ENCODE measurements at places on chromosomes 3 and 15.

- no peak for DNase-seq
Observed at GRCh38 chr15:93486407-93487117, 397.6 kb upstream of the RGMA start.

DNA sequence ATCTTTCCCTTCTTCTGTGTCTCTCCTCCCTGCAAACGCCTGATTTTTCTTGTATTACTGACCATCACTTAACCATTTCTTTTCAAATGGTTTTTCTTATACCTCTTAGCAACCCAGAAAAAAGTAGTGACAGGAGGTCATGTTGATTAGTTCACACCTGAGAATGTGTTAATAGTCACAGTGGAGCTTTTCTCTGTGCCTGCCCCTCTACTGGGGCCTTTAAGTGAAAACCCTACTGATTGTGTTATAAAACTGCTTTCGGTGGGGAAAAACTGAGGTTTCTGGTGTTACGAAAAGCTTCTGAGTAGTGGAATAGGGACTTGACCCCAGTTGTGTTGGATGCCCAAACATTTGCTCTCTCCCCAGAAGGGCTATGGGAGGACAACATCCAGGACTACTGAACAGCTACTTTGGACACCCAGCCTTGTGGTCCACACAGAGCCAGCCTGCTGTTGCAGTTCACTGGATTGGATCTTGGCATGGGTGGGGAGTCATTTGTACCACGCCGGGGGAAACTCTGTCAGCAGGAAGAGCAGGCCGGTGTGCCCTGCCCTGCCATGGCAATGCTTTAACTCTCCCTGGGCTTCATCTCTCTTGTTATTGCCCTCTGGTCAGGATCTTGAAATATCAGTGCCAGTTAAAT lies 10.3 kb downstream of the GPR87 start:
- no peak for DNase-seq

DNA sequence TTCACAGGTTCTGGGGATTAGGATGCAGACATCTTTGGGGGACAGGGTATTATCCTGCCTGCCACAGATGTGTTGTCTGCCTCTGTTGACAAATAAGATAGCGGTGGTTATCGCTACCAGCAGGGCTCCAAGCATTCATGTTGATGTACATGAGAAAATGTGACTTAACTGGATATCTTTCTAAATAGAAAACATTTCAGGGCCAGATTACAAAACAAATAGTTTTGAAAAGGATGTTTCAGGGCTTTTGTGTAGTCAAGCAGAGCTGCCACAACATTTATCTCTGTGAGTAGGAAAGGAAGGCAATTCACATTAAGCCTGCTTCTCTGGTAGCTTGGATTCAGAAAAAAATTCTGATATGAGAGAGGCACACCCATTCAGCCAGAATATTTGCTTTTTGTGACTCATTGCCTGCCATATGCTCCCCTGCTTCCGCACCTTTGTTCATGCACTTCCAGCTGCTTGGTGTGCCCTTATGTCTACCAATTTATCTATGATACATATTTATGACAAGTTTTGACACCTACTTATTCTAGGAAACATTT lies 22.8 kb downstream of the PLS1 start:
- DNase-seq = no peak

DNA sequence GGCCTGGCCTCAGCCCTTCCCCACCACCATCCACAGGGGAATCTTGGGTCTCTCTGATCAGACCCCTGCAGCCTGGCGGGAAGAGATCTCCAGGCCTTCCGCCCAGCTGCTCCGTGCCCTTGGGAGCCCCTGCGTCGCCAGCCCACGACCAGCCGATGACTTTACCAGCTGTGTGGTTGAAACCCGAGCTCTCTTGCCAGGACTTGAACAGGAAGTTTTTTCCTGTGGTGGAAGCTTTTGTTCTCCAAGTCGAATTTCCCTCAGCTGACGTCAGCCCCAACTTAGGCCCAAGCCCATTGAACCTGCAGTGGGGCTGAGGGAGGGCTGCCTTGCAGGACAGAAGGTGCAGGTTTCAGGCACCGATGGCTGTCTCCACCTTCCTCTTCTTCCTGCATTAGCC lies 51.7 kb upstream of the SMAD3 start:
- DNase-seq = no peak

DNA sequence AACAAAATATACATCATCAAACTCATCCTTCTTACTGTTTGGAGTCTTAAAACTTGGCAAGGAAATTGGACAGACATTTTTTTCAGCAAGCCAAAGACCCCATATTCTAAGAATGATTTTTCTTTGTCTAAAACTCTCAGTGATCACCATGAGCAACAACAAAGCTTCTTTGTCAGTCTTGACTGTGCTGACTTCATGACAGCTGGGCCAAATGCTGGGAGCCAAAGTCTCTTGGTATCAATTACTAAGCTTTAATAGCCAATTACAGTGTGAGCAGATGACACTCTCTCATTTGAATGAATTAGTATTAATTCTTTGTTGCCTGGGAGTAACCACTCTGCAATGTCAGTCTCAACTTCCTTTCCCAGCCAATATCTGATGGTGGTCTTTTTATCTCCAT lies 48.1 kb upstream of the GK5 start:
- no peak for DNase-seq

- no peak for DNase-seq
Observed at GRCh38 chr3:160245261-160245800, 20.1 kb downstream of the C3orf80 start.

DNA sequence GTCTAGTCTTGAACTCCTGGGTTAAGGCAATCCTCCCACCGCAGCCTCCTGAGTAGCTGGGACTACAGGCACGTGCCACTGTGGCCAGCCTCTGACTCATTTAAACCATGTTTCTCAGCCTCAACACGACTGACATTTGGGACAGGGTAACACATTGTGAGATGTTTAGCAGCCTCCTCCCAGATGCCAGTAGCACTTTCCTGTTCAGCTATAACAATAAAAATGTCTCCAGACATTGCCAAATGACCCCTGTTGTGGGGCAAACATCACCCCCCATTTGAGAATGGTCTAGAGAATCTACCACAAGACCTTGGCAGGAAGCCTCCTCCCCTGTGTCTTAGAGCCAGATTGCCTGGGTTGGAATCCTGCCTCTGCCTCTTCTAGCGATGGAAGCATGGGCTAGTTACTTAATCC lies 8.4 kb downstream of the TMEM40 start:
- DNase-seq = no peak

DNA sequence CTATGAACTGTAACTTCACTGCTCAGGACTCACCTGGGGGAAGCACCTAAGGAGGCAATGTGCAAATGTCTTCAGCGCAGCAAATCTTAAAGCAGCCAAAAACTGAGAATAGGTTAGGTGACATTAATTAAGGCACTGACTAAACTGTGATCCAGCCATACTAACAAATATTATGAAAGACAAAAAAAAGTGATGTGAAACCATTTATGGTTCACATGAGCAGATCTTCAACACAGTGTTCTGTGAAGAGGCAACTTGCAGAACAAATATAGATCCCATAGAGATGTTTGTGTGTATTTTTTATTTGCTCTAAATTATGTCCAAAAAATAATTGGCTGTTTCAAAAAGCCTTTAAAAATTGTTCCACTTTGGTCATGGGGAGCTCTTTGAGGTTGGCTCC lies 24.1 kb upstream of the MITF start:
- no peak for DNase-seq

DNA sequence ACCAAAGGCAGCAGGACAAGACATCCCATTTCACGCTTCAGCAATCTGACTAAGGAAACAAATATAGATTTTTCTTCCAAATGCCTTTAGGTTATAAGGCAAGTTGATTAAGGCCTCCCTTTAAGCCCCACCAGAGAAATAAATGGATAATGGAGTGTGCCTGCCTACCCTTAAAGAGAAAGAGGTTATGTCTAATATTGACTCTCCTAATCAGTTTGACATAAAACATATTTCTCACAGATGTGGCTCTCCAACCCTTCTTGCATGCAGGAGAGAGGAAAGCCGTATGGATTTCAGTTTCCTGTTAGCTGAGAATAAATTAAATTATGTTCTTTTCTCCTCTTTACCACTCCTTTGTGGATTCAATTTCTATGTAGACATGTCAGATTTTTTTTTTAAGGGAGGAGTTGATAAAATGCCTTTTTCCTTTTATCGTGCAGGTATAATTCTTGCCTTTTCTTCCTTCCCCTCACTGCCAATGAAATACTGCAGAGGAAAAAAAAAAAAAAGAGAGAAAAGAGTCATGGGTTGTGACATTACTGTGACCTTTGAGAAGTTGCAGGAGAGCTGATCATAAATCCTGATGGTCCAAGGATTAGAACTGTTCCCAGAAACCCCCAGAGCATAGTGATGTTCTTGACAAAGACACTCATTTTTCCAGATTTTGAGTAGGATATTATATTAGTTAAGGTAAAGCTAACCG lies 355.3 kb upstream of the SLCO3A1 start:
- no peak for DNase-seq

- DNase-seq = no peak
Observed at GRCh38 chr15:31219221-31219620, 107.4 kb upstream of the KLF13 start.

DNA sequence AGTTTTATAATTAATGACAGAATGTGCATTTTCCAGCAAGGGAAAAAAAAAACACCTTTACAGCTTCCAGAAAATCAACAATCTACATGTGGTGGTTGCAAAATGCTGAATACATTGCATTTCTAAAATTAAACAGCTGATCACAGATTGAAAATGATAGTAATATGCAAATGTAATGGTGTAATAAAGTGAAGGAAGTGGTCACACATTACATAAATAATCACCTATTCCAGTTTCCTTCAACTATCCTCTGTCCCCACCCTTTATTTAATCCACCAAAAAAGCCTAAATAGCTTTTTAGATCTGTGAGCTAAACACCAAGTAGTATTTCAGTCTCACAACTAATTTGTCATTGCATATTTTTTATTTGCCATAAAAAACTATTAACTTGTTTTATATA lies 110.5 kb downstream of the PEAK1 start:
- no peak for DNase-seq

DNA sequence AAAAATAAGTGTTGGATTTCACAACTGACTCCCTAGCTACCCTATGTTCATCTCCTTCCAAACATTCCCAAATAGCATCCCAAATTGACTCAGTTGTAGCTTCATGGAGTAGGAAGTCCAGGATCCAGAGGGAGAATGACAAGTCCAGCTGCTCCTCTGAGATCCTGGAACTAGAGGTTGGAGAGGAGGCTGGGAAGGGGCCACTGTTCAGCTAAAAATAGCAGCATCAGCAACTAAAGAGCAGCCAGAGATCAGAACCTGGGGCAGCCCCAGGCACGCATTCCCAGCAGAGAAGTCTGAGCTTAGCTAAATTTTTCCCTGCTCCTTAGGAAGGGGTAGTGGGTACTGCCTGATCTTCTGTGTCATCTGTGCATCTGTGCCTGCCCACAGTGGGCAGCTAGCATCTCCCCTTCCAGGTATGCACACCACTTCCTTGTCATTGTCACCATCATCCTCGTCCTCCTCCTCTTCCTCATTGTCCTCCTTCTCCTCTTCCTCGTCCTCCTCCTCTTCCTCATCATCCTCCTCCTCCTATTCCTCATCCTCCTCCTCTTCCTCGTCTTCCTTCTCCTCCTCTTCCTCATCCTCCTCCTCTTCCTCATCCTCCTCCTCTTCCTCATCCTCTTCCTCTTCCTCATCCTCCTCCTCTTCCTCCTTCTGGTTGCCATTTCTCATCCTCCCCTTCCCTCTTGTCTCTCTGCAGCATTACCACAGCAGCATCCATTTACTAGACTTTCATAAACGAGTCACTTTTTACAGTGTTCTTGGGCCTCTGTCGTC lies 152.3 kb upstream of the ROPN1 start:
- DNase-seq = no peak

- DNase-seq = no peak
Observed at GRCh38 chr3:106640353-106640752, 736.9 kb upstream of the CCDC54 start.

GRCh38 chr3:177451864-177452830 lies 254.9 kb upstream of the TBL1XR1 start:
- no peak for DNase-seq

GRCh38 chr3:112390783-112391641 lies 58.1 kb downstream of the CD200 start:
- DNase-seq = no peak

GRCh38 chr3:14374444-14374883 lies 27.9 kb upstream of the SLC6A6 start:
- DNase-seq = no peak

DNA sequence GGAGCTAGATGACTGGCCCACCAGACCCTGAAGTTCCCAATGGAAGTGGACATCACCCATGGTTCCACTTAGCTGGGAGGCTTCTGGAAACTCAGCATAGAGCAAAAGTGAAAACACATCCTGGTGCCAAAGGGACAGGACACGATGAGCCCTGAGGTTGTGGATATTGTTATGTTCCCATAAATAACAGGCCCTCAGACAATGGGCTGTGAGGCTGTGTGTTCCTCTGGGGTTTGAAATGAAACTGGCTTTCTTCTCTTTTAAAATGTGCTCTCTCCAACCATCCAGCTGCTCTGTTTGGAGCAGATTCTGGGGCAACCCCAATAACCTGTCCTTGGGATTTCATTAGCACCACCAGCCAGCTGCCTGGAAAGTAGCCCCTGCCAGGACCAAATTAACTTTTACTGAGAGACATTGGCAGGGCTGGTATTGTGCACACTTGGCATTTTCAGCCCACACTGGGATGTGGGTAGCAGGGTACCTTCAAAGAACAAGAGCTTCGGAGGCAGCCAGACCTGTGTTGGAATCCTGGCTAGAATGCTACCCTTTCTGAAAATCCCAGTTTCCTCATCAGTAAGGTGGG lies 97.5 kb downstream of the DNAJB8 start:
- DNase-seq = no peak

DNA sequence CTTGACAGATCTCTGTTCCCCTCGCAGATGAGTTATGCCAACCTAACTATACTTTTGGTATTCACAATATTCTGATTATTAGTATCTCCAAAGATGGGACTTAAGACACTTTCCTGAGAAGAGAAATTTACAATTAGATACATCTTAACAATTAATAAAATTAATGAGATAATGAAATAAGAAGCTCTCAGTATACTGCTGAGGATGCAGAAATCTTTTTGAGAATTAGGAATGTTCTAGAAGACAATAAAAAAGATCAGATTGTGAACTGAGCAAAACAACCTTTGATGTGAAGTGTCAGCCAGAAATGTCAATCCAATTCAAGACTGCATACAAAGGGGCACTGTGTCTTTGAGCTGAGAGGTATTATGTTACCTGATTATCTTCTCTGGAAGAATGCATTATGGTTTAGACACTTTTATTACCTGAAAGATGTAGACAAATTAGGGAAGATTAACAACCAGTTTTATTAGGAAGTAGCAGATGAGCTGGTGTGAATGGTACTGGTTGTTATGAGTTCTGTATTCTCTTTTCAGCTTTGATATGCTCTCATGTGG lies 262.9 kb downstream of the TIGIT start:
- DNase-seq = no peak
